ENCODE measurements at places on chromosomes 3 and 15. TPM values are rescaled to one million over a fixed set of nuclear protein-coding genes. Genes with fewer than 3 reads are reported as not detected.
A peak's percentile ranks its signal among the peaks of the same experiment; 100 is the strongest.

Gene SLC38A3
- polyA plus RNA-seq = 8.9 TPM

Gene SCN11A
- 0.67 TPM for polyA plus RNA-seq

Gene CCDC13
- 2.9 TPM for polyA plus RNA-seq

Gene CDC25A
- polyA plus RNA-seq = 7.5 TPM

Gene P2RY1
- 20.6 TPM for polyA plus RNA-seq

Gene TERC
- not detected for polyA plus RNA-seq

Gene MESP2
- polyA plus RNA-seq = not detected

Gene DLL4
- polyA plus RNA-seq = 13.7 TPM

Gene PLSCR2
- polyA plus RNA-seq = 0.95 TPM

Gene WDR93
- polyA plus RNA-seq = 1.2 TPM

Gene SAMD7
- polyA plus RNA-seq = not detected

GRCh38 chr3:29141197-29141917, 139.5 kb upstream of the RBMS3 start:
- DNase-seq = no peak

GRCh38 chr15:33293713-33294334, 16.9 kb upstream of the RYR3 start:
- no peak for DNase-seq

GRCh38 chr3:108818404-108818803, 4.2 kb upstream of the TRAT1 start:
- DNase-seq = no peak

- no peak for DNase-seq
These were observed 66.7 kb downstream of the SI start for GRCh38 chr3:165011557-165011956.

GRCh38 chr3:196965804-196966173, 2.8 kb downstream of the PIGZ start:
- DNase-seq = no peak

- no peak for DNase-seq
These were observed 160.9 kb upstream of the GALNT15 start for GRCh38 chr3:16013568-16013967.

DNA sequence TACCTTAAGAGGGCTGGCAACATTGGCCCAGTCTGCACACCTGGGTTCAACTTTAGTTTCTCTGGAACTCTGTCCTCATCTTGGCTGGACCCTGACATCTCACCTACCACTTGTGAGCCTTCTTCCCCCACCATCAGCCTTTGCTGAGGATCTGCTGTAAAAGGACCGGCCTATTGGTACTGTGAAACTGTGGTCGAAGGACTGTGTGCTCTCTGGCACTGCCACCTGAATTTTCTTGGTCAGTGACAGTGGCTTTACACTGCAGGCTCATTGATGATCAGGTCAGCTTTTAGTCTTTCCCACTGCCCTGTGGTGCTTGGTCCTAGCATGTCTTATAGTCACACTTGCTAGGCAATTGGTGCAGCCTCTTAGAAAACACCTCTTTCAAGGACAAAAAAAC, 86.9 kb downstream of the PEX5L start:
- no peak for DNase-seq

DNA sequence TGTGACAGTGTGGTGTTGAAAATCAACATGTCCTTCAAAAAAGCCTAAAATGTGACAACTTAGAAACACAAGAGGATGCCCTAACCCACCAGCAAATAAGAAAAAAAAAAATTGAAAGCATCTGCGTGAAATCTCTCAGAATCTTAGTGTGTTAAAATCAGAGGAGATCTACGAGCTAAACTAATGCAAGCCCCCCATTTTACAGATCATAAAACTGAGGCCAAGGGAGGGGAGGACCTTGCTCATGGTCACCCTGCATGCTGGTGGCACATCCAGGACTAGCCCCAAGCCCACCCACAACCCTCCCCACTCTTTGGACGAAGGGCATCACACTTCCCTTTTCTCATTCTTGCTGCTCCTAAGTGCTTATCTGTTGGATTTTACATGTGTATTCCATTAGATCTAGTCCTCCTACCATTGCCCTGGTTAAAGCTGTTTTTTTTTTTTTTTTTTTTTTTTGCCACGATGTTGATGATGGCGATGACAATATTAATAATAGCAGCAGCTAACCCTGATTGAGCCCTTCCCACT, 29.1 kb upstream of the NOX5 start:
- no peak for DNase-seq

GRCh38 chr15:68809517-68809916, 11.2 kb downstream of the ANP32A start:
- DNase-seq = no peak

- peak; percentile 21 for DNase-seq
These were observed 478.2 kb upstream of the DPH6 start for GRCh38 chr15:36024031-36024688.

DNA sequence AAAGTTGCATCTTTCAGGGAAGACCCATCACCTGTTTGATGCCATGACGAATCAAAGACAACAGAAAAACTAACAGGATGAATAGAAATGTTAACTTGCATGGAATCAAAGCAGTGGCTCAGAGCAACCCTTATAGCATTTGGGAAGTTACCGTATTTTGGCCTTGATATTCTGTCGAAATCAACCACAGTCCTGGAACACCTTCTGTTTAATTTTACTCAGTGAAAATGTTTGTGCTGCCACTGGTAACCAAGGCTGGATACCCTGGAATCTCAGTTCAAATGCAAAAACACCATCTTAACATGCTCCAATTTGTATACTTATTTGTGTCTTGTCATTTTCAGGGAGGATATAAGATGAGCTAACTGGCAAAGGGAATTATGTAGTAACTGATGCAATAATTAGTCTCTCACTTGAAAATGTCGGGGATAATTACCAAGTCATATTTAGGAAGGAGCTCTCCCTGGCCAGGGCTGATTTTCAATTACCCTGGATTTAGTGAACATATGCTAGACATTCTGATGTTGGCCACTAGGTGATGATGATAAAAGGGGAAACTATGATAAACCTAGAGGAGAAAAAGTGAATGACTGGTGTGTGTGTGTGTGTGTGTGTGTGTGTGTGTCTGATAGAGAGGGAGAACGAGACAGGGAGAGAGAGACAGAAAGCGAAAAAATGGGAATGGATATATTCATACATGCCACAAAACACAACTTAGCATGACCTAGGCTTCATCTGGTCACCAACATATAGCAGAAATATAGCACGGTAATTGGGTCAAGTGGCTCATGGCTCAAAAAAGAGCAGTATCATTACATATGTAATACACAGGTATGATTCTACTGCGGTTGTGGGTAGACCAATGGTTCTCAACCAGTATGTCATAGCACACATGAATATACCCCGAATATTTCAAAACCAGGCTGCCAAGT, 19.0 kb upstream of the PRICKLE2 start:
- no peak for DNase-seq

GRCh38 chr3:39378088-39378487, 5.1 kb upstream of the SLC25A38 start:
- DNase-seq = no peak

DNA sequence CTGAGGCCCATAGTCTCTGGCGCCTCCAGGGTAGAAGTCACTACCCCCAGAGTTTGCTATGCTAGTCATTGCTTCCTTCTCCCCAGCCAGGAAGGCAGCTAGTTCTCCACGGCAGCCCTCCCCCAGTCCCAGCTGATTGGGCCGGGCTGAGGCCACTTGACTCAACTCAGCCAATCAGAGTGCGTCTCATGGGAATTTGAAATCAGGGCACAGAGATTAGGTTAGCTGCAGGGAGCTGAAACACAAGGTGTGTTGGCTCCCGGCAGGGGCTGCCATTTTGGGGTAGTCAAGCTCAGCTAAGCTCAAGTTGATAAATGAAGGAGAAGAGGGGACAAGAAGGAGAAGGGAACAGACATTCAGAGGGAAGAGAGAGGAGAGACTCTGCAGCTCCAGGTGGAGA, 32.8 kb downstream of the LINGO1 start:
- DNase-seq = no peak

DNA sequence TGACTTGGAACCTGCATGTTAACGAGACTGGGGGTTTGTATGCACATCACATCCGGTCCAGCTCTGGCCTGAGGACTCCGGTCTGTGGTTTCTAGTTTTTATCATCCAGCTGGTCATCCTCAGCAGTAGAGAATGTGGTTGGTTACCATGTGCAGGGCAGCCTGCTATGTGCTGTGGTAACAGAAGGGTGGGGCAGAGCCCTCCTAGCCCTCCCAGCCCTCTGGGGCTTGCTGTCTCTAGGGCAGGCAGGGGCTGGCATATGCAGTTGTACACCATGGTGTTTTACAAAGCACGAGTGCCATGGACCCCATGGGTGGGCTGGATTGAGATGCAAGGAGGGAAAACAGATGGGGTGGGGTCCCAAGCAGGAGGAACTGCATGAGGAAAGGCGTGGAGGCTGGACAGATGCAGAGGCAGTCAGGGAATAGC, 70.2 kb downstream of the APBA2 start:
- no peak for DNase-seq

DNA sequence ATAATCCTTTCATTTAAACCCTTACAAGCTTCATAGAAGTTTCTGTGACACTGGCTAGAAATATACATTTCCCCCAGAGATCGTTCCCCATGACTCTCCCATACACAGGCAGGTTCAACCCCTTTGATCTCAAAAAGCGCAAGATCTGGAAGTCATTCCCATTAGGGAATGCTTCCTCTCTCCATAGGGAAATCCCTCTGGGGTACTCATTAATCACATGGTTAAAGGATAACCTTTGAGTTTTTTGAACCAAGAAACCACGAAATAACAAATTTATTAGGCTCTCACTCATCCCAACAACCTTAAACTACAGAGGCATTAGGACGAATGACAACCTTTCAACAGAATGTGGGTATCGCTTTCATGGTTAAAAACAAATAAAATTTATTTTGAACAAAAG, 211.9 kb upstream of the PRICKLE2 start:
- no peak for DNase-seq

DNA sequence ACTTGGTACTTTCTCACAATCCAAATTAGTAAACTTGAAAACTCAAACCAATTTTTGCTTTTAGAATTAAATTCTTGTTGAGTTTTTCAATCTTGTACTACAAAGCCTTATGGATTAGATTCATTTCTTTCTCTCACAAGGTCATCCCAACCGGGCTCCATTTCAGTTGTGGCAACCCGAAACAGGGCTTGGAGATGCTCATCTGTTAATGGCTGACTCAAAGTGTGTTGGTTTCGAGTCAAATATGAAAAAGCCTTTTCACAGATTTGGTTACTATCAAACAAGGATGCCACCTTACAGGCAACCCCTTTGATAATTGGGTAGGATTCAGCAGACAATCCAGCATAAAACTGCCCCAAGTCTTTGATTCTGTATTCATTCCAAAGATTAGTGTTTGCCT, 1.8 kb downstream of the EPM2AIP1 start:
- no peak for DNase-seq

- DNase-seq = no peak
These were observed 32.5 kb downstream of the TCF12 start for GRCh38 chr15:56950979-56951378.

GRCh38 chr3:184985586-184985985, 167.3 kb downstream of the C3orf70 start:
- DNase-seq = no peak

DNA sequence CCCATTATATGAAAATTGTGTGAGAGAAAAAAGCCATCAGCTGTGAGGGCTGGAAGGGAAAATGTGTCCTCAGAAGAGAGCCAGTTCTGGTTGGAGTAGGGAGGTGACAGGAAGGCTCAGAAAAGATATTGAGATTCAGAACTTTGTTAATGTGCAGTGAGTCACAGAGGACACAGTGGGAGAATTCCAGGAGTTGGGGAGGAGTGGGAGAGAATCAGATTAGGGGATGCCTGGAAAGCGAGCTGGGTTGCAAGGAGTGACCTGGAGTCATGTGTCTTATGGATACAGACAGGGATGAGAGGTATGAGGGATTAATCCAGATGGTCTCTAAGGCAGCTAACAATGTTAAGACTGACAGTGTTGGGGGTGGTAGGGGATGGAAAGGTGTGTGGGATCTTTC, 67.5 kb downstream of the CHST2 start:
- DNase-seq = no peak

DNA sequence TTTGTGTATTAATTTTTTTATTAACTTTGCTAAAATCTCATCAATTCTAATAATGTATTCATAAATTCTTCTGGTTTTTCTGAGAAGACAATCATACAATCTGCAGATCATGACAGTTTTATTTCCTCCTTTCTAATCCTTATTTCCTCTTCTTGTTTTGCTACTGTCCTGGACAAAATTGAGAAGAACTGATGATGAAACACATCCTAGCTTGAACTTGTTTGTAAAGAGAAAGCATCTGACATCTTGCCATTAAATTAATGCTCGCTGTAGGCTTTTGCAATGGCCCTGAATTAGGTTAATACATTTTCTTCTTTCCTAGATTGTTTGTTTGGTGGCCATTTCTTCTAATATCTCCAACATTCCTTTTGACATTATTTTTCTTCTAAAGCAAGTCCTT, 110.9 kb upstream of the TPM1 start:
- DNase-seq = no peak

GRCh38 chr15:79115986-79116665, 25.5 kb upstream of the RASGRF1 start:
- no peak for DNase-seq

- no peak for DNase-seq
These were observed 267.1 kb downstream of the STXBP5L start for GRCh38 chr3:121175083-121175482.

GRCh38 chr15:65066001-65066634, 1.7 kb downstream of the RASL12 start:
- no peak for DNase-seq

DNA sequence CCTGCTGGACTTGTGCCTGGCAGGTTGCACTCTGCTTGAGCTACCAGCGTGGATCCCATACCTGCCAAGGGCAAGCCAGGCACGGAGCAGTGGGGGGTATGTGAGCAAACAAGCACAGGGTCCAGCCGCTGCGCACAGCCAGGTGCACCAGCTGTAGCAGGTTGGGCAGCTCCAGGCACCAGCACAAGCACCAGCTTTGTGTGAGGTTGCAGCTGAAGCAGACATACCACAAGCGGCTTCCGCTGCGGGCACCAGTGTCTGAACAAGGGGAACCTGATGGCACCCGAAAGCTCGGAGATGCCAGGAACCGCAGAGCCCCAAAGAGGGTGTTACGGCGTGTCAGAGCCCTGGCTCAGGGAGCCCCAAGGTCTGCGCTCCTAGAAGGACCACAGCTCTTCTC, 472.7 kb upstream of the ARL6 start:
- DNase-seq = no peak

- DNase-seq = no peak
These were observed 760.7 kb downstream of the GRM7 start for GRCh38 chr3:7621651-7622050.

DNA sequence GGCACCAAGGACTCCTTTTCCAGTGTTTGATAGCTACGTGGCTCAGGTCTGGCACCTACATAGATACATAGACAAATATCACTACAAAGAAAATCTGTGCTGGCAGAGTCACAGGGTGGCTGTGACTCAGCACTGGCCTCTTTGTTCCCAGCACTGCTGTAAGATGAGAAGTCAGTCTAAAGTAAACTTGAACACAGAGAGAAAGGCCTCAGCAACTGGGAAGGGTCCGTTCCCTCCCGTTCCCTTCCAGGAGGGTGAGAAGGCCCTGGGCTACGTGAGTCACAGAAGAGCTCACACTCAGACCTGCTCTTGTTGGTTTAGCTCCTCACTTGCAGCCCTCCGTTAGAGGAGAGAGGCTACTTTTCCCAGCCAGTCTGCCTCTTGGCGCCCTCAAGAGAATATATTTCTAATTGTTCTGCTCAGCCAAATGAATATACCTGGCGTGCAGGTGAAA, 23.1 kb downstream of the ANXA2 start:
- no peak for DNase-seq

GRCh38 chr3:38129058-38129457, 7.9 kb downstream of the ACAA1 start:
- no peak for DNase-seq
